ENCODE measurements at places on chromosomes 7 and 10.

- no peak for DNase-seq
These were observed 494.0 kb downstream of the TNS3 start for GRCh38 chr7:47087866-47088265.

- DNase-seq: no peak
These were observed 112.3 kb downstream of the LHPP start for GRCh38 chr10:124573726-124574455.

- no peak for DNase-seq
These were observed 16.7 kb downstream of the GPRIN2 start for GRCh38 chr10:46539596-46540411.

DNA sequence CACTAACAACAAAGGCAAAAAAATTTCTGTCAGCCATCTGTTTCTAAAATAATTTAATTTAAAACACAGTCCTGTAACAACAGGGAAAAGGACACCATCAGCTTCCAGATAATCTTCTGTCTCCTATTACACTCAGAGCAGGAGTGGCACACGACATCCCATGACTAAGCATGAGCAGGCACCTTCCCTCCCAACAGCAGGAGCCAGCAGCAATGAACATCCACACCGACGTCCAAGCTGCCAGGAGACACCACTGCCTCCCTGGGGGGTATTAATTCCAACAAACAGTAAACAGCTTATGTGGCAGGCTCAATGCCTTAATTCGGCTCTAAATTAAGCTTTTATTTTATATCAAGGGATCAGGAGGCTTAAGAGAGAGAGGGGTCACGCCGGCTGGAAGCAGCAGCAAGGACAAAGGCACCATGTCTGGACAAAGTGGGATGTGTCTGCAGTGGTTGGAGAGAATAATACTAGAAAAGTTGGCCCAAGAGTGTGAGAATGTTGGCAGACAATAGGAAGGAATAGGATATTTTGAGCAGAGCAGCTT lies 45.7 kb downstream of the KIAA1549 start:
- peak; percentile 78 for DNase-seq

GRCh38 chr7:121005996-121006584 lies 17.6 kb downstream of the CPED1 start:
- DNase-seq: no peak

- no peak for DNase-seq
These were observed 50.9 kb downstream of the ADAM12 start for GRCh38 chr10:126337251-126337810.

GRCh38 chr7:93626869-93627268 lies 52.3 kb upstream of the CALCR start:
- no peak for DNase-seq

DNA sequence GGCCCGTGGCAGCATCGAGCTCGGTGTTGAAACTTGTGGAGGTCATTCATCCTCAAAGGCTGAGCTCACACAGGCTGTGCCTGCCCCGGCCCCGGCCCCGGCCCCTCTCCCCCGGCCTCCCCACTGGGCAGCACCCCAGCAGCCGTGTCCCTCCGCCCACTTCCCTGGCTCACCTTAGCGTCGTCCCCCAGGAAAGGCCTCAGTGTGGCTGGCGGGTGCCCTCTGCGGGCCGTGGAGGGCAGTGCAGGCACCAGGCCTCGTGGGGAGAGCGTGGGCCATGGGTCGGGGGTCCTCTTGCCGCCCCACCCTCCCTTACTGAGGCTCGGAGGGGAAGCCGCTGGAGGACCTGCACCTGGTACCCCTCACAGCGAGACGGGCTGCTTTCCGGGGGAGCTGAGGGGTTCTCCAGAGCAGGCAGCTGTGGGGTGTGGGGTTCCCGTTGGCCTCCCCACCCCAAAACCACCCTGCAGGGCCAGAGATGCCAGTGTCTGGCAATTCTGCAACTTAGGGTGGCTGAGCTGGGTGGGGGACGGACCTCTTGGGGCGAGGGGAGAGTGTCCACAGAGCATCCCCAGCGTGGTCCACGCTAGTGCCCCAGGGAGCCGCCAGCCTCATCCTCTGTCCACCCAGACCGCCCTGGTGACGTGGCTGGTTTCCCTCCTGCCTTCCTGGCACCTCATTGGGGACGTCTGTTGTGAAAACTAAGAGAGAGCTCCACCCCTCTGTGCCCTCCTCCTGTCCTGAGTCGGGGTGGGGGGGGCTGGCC lies 44.2 kb upstream of the DPYSL4 start:
- no peak for DNase-seq

DNA sequence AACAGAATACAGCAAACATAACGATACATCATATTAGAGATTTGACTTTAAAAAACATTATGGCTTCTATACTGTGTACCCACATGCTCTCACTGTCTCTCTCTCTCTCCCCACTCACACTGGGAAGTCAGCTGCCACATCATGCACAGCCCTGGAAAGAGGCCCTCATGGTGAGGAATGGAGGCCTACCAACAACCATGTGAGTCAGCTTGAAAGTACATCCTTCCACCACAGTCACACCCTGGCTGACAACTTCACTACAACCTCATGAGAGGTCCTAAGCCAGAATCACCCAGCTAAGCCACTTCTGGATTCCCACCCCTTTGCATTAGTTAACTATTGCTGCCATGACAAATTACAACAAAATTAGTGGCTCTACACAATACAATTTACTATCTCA lies 23.3 kb upstream of the GPR22 start:
- DNase-seq: no peak

DNA sequence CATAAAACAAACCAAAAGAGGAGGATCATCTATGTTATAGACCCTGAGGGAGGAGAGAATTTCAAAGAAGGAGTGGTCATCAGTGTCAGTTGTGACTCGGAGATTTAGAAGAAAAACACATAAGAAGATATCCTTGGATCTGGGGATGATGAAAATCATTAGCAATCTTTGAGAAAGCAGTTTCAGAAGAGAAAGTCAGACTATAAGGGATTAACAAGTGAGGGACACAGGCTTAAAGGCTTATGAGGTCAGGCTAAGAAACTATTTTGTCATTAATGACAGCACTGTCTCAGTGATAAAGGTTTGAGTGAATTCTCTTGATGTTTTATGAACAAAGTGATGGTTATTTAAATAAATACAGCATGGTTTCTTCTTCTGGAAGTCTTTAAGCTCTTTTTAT lies 6.1 kb upstream of the GPR85 start:
- DNase-seq: no peak

- DNase-seq: no peak
These were observed 79.5 kb downstream of the HIF1AN start for GRCh38 chr10:100615241-100615640.

GRCh38 chr7:155002411-155003091 lies 373 bp downstream of the PAXIP1 start:
- no peak for DNase-seq

DNA sequence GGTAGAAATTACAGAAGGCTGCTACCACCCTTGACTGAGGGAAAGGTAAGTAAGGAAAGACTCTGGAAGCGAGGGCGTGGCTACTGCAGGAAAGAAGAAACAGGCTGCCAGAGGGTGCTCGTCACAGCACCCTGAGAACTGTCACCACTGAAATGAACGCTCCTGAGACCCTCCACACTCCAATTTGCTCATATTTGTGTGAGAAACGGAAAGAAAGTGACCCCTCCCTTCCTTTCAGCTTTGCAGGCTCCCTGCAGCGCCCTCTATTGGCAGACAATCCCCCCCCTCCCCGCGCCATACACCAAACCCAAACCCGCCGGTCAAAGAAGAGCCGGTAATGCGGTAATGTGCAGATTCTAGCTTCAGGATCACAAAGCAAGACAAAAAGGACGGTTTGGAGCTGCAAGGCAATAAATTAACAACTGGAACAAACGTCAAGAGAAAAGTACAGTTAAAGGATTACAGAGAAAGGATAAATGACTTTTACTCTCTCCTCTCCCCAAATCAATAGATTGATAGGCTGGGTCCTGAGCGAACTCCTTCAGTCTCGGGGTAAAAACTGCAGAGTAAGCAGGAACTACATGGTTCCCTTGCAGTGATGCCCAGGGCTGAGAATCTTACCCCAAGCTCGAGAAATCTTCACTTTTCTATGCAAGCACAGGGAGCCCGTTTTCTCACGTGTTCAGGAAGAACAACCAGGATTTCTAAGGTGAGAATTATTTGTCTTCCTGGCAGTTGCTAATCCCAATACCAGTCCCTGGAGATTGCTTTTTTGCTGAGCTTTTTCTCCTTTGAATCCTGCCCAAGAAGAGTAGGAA lies 47.6 kb downstream of the STEAP1B start:
- DNase-seq: no peak

GRCh38 chr10:54797636-54798321 lies 3.3 kb downstream of the PCDH15 start:
- no peak for DNase-seq

DNA sequence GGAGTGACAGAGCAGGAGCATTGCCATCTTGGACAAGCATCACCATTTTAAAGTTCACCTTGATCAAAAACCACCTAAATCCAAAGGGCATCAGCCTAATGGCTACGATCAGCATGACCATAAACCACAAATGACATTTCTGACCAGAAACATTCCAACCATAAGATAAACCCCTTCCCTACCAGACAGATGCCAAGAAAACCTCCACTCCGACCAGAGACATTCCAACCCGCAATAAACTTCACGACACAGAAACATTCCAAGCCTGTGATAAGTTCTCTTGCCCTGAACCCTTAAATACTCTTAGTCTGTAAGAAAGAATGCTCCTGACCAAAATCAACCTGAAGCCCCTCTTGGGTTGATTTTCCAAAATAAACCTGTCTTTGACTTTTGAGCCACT lies 606.9 kb downstream of the POM121L12 start:
- DNase-seq: no peak

DNA sequence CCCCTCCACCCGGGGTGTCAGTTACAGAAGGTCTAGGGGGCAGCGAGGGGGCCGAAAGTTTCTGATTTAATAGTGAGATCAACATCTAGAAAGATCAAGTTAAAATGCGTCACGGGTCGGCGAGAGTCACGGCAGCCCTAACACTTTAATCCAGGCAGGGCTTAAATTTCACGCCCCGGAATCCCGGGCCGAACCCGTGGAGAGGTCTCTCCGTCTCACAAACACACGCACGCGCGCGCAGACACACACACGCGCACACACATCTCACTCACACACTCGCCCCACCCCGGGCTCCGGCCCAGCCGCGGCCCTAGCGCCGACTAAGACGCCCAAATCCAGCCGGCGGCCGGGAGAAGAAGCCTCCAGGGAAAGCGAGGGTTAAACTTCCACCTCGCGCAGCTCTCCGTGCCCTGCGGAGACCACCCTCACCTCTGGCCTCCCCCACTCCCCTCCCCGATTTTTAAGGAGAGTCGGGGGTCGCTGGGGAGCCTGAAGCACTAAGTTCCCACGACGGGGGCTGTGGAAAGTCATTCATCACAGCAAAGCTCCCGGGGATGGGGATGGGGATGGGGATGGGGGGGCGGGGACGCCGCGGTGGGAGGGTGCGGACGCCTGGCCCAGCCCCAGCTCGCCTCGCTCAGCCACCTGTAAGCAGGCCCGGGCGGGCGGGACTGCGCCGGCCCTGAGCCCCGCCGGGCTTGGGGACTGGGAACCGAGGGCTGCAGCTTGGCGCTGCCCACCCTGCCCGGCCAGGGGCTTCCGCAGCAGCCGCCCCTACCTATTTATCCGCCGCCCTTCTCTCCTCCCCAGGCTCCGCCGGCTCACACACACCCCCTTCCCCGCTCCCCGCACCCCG lies 1.6 kb downstream of the PDGFA start:
- no peak for DNase-seq

DNA sequence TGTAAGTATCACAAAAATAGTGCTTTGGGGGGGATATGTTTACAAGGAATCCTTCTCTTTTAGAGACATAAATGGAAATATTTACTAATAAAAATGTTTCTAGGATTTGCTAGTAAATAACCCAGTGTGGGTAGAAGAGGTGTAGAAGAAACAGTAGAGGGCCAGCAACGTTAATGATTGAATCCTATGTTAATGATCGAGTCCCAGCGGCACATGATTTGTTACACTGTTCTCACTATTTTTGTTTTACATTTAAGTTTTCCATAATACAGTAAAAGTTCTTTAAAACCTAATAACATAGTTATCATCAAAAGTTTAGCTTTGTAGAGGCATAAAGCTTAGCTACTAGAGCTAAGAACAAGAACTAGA lies 66.0 kb downstream of the UBE2H start:
- DNase-seq: no peak
